CD4-positive, alpha-beta T cell treated with Interleukin-2 at 100 ng/mL for 4 hours (primary cell): ENCODE measurements at places on chromosomes 2 and 18.

- DNase-seq = no peak
These were observed 394.5 kb downstream of the DLGAP1 start for GRCh38 chr18:4060427-4061281.

- DNase-seq = no peak
These were observed 1579.4 kb upstream of the TMEFF2 start for GRCh38 chr2:193774166-193774565.

- no peak for DNase-seq
These were observed 84.6 kb downstream of the COLEC12 start for GRCh38 chr18:415617-416612.

DNA sequence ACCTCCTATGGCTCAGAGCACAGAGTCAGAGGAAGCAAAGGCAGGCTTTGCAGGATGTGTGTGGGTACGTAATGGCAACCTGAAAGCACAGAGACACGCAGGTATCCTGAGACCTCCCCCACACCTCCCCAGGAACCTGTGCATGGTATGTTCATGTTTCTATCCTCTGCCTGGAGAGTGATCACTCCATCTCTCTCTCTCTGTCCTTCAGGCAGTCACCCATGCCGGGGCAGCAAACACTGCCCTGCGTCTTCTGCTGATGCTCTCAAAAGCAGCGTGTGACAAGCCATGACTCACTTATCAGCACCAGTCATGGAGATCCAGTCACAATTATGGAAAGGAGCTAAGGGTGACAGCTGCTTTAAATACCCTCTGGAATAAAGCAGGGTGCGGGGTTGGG lies 52.7 kb downstream of the PDCL3 start:
- no peak for DNase-seq

DNA sequence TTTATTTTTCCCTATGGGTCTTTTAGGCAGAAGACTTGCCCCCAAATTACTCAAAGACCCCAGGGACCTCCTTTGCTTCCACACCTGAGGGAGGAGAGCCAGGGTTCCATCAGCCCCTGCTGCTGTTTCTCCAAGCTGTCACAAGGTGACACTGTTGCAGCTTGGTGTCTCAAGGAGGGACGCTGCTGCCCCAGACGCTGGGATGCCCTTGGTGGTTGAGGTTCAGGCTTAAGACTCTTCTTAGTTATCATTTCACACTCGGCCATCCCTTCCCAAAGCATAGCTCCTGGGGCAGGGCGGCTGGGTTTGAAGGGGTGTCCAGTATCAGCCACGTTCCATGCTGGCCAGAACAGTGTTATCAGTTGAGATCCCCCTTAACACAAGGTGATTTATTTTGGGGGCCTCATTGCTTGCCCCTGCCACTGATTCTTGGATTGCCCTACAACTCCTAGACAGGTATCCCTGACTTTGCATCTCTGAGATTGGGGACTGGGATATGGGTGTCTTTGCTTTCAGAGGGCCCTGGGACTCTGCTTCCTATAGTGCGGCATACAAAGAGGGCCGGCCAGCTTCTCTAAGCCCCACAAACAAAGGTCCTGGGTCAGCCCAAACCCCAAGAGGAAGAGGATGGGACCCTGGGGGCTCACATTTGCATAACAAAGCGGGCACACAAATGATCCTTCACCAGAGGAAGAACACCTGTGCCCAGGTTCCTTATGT lies 22.7 kb downstream of the GPR55 start:
- DNase-seq = peak; percentile 65

DNA sequence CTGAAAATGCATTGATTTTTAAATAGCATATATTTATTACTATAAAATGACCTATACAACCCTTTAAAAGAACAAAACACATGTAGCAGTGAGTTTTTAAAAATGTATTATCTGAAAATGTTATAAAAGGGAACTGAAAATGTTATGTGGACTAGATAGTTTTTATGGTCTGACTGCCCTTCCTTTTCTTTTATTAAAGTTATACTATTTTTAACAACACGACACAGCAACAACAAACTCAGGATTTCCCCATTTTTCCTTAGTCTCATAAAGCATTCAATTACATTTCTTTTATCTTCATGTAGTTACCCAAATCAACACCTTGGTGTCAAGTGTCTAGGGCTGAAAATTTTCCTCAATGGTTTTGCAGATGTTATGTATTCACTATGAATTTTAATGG lies 132.8 kb upstream of the TMEFF2 start:
- no peak for DNase-seq

GRCh38 chr2:64649013-64649484 lies 4.7 kb downstream of the SERTAD2 start:
- DNase-seq = no peak

DNA sequence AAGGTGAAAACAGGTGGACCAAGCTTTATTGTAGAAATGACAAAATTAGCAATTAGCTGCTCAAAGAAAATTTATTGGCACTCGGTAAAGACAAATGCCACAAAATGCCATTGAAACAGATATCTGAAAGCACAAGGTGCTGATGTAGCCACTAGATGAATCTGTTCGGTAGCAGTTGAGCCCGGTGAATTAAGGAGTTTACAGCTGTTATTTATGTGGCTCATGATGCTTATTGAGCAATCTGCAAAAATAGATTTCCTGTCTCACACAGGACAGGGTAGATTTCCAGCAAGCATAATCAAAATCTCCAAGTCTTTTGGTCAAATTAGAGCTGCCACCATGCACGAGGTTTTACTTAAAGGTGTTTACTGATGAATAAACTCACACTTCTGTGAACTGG lies 182.2 kb downstream of the PPP1R1C start:
- no peak for DNase-seq

DNA sequence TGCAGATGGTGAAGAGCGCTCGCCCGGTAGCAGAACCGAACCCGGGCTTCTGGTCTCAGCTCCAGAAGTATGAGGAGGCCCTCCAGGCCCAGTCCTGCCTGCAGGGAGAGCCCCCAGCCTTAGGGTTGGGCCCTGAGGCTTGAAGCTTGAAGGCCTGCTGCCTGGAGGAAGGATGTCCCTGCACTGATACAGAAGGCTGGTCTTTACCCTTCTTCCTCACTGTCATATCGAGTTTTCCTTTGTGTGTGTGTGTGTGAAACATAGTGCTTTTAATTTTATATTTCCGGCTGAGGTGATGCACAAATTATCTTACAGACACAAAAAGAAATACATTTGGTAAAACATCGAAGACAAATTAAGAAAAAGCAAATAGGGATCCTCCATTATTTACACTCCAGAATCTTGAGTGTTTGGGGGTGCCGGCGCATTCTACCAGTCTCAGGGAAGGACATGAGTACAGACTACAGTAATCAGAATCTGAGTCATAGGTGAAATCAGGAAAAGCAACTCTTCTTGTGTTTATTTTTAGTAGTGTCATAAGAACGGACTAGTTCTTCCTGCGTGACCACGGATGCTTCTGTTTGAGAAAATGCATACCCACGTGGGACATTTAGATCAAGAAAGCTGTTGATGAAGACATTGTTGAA lies 1.3 kb downstream of the DUSP28 start:
- peak; percentile 69 for DNase-seq

GRCh38 chr2:140122001-140122400 lies 1341.8 kb upstream of the NXPH2 start:
- no peak for DNase-seq

DNA sequence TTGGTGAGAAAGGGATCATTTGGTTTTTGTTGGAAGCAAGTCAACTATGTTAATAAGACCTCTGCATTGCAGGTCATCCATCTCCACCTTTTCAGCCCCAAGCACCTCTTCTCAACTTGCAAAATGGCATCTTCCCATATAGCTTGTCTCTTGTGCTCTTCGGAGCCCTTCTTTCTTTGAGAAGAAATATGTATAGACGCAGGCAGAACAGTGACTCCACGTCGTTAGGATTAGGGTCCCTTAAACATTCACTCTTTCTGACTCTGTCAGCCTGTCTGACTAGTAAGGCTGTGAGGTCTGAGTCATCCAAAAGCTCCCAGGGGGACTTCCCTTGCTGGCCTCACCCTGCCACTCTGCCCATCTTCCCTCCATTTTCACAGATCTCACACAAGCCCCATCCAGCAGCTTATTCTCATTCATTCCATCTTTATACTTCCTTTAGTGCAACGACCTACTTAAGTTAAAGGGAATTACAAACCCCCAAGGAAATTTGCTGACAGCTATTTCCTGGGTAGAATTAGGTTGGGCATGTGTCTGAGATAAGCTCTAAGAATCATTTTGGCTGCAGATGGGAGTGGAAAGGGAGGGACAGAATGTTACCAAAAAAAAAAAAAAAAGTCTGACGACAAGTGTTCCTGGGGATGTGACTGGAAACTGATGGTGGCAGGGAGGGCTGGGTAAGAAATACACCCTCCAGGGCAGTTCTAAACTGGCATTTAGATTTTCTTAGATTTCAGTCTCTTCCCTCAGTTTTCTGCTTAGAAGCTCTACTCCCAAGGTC lies 37.7 kb upstream of the MEX3C start:
- DNase-seq = peak; percentile 3

DNA sequence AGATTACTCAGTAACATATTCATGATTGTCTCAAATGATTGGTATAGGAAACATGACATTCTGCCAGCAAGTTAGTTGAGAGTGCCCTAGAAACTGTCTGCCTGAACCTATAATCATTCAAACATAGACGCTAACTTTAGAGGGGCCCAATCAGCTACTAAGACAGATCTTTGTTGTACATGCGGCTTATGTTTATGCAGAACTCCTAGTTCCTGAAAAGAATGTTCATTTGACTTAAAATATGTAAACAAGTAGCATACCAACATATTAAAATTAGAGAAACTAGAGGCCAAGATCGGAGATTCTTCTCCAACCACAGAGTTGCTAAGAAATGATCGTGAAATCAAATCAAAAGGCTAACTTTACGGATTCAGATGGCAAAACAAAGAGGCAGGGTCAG lies 4.2 kb upstream of the METAP1D start:
- no peak for DNase-seq

DNA sequence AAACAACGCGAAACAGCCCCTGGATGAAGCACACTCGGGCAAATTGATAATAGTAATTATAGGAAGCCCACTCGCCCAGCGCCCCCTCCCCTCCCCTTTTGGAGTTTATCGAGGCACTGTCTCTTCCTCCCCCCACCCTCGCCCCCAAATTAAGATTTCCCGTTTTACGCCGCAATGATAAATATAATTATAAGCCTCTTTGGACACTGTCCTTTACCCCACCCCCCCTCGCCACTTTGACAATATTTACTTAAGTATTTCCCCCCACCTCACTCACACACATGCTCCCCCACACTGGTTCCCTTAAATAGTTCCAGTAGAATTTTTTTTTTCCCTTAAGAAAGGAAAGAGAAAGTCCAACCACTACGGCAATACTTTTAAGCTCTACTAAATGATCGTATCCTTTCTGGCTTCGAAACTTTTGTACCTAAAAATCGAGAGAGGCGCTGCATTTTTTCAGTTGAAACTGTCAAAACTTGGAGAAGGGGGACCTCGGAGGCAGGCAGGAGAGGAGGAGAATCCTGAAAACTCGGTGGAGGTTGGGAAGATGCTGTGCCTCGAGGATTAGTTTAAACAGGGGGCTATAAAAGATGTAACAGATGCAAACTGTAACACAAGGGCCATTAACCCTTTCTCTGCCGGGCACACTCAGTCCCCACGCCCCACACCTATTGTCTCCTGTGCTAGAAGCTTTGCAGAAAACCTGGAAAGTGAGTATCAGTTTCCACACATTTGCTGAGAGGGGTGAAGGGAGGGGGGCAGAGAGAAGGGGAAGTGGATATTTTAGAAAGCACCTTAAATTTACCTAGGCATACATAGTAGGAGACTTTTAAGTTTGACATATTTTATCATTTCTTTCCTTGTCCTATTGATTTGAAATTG lies 1.8 kb downstream of the ZEB2 start:
- no peak for DNase-seq

- DNase-seq = no peak
These were observed 380.3 kb downstream of the RND3 start for GRCh38 chr2:150107170-150107569.

DNA sequence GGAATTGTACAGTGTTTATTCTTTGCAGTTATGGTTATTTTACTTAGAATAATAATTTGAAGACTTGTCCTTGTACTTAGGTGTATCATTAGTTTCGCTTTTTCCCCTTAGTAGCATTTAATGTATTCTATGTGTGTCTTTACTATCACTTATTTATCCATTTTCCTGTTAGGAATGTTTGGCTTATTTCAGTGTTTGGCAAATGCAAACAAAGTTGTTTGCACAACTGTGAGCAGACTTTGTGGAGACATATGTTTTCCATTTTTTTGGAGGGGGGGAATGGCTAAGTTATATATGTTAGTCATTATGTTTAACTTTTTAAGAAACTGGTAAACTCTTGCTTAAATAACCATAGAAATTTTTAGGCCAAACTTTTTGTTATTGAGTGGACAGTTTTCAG lies 447.7 kb downstream of the SOX11 start:
- DNase-seq = no peak

DNA sequence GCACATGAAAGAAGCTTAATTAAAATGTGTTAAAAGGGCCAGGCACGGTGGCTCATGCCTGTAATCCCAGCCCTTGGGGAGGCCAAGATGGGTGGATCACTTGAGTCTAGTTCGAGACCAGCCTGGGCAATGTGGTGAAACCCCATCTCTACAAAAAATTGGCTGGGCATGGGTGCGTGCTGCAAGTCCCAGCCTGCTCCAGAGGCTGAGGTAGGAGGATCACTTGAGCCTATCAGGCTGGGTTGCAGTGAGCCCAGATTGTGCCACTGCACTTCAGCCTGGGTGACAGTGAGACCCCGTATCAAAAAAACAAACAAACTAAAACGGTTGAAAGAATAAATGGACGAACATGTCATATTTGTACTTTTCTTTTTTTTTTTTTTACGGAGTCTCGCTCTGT lies 26.0 kb downstream of the REL start:
- no peak for DNase-seq

GRCh38 chr18:75003039-75003438 lies 205.9 kb downstream of the PTGR3 start:
- DNase-seq = no peak

- DNase-seq = no peak
These were observed 35.1 kb upstream of the VPS54 start for GRCh38 chr2:64054161-64054915.

DNA sequence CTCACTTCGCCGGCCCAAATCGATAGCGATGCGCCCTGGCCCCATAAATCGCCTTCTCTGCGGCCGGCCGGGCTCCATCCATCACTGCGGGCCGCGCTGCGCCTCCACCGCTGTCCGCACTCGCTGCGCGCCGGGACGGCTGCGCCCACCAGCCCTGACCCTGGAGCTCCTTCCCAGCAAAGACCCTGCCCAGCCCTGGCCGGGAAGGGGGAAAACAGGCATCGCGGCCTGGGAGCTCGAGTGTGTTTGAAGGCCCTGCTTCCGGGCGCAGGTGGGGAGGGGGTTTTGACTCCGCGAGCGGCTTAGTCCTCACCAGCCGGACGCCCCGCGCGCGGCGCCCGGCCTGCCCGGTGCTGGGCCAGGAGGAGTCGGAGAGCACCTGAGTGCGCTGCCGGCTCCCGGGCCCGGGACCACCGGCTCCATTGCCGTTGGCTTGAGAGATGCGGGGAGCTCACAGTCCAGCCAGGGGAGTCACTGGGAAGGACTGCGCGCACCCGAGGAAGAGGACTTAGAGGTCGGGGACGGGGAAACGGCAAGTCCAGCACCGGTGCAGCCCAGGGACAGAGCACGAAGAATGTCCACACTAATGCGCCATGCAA lies 1.1 kb downstream of the PAX8 start:
- DNase-seq = no peak

- no peak for DNase-seq
These were observed 76.5 kb upstream of the HS6ST1 start for GRCh38 chr2:128395196-128395595.
